ENCODE measurements at places on chromosomes 16 and 17.

- DNase-seq: no peak
Measured at GRCh38 chr16:54215471-54215870, 71.1 kb downstream of the IRX3 start.

- no peak for DNase-seq
Measured at GRCh38 chr16:51753467-51754127, 602.5 kb upstream of the SALL1 start.

- DNase-seq: no peak
Measured at GRCh38 chr16:82658796-82659195, 32.0 kb downstream of the CDH13 start.

- DNase-seq: no peak
Measured at GRCh38 chr16:85853547-85854545, 45.1 kb upstream of the IRF8 start.

DNA sequence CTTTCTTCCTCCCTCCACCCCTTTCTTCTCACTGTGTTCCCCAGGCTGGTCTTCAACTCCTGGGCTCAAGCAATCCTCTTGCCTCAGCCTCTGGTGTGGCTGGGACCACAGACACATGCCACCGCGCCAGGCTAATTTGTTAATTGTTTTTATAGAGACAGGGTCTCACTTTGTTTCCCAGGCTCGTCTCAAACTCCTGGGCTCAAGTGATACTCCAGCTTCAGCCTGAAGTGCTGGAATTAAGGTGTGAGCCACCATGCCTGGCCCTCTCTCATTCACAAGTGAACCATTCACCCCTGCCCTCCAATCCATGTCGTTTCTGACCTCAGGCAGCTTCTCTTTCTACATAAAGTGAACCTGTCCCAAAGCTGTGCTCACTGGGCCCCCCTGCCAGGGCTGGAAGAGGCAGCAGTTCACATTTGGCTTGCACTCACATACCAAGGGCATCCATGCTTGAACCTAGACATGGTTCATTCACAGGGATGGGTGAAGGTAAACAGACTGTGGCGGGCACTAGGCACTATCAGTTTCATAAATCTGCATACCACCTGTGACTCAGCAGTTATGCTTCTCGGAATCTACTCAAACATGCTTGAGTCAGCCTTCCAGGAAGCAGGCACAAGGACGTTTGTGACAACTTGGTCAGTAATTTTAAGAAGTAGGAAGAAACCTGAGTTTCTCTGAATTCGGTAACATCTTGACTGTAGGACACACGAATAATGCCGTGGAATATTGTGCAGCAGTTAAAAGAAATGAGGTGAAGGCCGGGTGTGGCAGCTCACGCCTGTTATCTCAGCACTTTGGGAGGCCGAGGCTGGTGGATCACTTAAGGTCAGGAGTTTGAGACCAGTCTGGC is 6.0 kb upstream of the RNF213 start:
- DNase-seq: peak; percentile 70

DNA sequence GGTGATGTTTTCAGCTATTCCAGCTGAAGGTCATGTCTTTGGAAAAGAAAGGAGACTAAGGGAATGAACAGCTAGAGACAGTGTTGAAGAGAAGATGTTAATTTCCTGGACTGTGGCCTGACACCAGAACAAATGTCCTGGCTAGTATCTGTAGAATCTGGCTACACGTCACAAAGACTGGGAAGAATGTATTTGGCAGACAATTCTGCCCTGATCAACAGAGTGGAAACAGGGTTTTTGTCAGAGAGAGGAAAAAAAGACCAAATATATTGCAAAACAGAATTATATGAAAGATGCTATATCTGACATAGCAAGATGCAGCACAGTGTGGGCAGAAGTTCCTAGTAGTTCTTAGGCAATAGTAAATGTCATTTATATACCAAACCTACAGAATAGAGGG is 17.0 kb upstream of the ANKFN1 start:
- DNase-seq: no peak

GRCh38 chr17:50538549-50539410 is 6.2 kb downstream of the EPN3 start:
- DNase-seq: no peak

DNA sequence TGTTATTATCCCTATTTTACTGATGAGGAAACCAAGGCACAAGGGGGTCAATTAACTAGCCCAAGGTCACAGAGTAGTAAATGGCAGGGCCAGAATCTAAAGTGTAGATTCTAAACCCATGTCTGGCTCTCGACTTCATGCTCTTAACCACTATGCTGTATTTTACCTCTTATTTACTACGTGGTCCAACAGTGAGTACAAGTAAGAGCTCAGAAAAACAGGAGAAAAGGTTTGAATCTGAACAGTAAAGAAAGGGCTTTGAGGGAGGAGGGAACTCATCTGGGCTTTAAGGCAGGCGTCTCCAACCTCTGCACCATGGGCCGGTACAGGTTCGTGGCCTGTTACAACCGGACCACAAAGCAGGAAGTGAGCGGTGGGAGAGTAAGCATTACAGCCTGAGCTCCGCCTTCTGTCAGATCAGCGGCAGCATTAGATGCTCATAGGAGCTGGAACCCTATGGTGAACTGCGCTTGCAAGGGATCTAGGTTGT is 62.9 kb downstream of the SMURF2 start:
- DNase-seq: no peak

GRCh38 chr17:61221597-61222471 is 177.8 kb upstream of the TBX2 start:
- DNase-seq: no peak
